NCI-H146 (cell line): ENCODE measurements at places on chromosomes 6 and 20.

- no peak for DNase-seq
Measured at GRCh38 chr6:1993042-1993441, 252.4 kb downstream of the GMDS start.

- no peak for DNase-seq
Measured at GRCh38 chr20:63172726-63173125, 43.2 kb downstream of the YTHDF1 start.

DNA sequence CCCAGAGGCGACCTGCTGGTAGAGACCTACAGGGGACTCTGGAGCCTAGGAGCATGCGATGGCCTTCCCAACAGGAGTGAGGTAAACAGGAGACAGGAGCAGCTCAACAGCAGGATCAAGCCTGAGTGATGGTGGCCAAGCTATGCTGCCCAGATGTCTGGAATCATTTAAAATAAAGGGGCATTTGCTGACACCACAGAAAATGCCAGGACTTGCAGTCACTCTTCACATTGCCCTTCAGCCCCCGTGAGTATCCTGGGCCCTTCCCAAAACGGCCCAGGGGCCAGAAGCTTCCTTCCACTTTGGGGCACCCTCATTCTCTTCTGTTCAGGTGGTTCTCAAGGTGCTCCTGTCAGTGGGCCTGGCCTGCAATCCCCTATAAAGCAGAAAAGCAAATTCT lies 23.2 kb downstream of the INSM1 start:
- no peak for DNase-seq

DNA sequence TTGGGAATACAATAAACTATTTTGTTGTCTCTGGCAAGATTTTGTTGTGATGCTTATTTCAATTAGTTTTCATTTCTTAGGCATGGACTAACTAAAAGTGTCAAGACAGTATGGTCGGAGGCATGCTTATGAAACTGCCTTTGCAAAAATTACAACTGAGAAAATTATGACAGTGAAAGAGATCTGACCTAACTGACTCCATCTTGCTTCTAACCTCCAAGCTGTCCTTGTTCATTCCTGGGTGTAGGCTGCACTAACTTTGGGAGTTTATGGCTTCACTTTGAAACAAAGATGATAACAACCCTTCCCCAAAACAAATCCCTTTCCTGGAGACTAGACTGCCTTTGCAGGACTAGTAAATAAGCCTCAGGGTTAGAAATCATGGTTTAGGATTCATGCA lies 4.1 kb upstream of the SHLD1 start:
- no peak for DNase-seq

DNA sequence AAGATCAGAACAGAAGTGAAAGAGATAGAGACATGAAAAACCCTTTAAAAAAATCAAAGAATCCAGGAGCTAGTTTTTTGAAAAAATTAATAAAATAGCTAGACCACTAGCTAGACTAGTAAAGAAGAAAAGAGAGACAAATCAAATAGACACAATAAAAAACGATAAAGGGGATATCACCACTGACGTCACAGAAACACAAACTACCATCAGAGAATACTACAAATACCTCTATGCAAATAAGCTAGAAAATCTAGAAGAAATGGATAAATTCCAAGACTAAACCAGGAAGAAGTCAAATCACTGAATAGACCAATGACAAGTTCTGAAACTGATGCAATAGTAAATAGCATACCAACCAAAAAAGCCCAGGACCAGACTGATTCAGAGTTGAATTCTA lies 29.6 kb upstream of the SENP6 start:
- DNase-seq, result no peak

DNA sequence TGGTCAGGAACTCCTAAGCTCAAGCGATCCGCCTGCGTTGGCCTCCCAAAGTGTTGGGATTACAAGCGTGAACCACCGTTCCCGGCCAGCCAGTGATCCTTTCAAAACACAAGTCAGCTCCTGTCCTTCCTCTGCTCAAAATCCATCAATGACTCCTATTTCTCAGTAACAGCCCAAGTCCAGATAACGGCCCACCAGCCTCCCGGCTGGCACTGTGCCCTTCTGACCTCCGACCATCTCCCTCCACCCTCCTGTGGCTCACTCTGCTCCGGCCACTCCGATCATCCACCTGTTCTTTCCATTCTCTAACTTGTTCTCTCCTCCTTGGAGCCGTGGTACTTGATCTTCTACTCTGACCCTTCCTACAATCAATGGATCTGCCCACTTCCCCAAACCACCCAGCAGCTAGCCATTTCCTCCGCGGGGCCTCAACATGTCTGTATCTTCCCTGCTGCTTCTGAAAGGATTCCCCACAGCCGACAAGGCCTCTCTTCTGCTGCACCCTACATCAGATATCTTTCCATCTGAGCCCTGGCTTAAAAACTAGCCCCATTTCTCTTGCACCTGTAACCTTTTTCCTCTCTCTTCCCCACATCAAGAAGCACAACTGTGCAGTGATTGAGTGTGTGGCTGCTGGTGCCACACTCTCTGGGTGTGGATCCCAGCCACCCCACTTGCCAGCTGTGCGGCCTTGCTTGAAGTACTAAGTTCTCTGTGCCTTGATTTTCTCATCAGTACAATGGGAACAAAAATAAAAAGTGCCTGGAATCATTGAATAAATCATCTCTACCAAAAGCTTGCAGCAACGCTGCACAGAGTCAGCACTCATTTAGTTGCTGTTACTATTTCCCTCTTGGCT lies 6.1 kb upstream of the ZMYND8 start:
- no peak for DNase-seq

DNA sequence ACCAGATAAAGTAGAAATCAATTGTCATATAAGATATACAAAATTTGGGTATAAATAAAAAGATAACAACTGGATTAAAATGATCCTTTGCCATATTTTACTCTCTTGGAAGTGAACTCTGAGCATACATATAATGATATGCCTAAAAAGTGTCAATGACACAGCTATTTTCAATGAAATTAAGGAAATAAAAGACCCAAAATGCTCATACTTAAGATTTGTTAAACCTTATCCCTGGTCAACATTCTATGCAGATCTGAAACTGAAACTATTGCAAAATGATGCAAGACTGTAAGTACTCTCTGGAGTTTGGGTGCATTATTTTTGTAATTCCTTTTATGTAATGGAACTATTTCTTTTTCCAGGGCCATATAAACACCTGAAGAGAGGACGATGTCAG lies 119.0 kb upstream of the SGK1 start:
- no peak for DNase-seq

DNA sequence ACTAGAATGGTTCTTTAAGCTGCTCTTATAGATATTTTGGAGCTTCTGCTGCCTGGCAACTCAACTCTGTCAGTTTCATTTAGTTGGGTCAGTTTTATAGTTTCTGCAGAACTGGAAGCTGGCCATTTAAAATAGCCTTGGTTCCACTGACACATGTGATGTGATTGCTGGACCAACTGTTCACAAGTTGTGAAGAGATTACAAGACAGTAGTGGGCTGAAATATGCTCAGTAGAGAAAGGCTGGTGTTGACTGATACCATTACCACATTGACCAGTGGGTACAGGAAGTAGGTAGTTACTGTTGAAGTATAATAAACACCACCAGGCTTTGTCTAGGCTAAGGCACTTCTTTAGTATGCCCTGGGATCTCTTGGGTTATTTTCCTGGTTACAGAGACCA lies 39.0 kb downstream of the BCKDHB start:
- DNase-seq, result no peak

GRCh38 chr6:80203283-80203682 lies 96.8 kb downstream of the BCKDHB start:
- DNase-seq, result no peak

DNA sequence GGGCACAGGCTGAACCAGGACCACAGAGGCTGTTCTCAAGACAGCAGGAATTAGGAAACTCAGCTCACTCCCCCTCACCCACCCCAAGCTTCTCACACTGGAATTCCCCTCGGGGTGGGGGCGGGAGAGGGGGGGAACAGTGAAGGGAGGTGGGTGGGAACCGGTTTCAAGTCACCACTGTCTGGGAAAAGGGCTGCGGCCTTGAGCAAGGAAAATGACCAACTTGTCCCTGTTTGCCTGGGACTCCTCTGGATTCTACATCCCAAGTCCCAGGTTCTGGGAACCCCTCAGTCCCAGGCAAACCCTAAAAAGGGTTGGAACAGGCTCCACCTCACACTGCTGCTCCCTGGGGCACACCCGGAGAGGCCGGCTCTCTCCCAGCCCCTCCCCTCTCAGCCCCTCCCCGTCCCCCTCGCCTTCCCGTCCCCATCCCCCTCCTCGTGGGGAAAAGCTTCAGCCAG lies 230.7 kb downstream of the TFAP2C start:
- no peak for DNase-seq

DNA sequence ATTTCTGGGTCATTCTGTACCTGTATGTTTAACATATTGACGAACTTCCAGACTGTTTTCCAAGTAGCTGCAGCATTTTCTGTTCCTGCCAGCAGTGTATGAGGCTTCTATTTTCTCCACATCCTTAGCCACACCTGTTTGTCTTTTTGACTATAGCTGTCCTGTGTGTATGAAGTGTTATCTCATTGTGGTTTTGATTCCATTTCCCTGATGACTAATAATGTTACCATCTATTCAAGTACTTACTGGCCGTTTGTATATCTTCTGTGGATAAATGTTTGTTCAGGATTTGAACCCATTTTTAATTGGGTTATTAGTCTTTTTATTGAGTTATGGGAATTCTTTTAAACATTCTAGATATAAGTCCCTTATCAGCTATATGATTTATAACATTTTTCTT lies 95.2 kb downstream of the JAG1 start:
- DNase-seq, result peak; percentile 25

- DNase-seq, result no peak
Measured at GRCh38 chr20:45189861-45190260, 15.2 kb downstream of the PI3 start.

DNA sequence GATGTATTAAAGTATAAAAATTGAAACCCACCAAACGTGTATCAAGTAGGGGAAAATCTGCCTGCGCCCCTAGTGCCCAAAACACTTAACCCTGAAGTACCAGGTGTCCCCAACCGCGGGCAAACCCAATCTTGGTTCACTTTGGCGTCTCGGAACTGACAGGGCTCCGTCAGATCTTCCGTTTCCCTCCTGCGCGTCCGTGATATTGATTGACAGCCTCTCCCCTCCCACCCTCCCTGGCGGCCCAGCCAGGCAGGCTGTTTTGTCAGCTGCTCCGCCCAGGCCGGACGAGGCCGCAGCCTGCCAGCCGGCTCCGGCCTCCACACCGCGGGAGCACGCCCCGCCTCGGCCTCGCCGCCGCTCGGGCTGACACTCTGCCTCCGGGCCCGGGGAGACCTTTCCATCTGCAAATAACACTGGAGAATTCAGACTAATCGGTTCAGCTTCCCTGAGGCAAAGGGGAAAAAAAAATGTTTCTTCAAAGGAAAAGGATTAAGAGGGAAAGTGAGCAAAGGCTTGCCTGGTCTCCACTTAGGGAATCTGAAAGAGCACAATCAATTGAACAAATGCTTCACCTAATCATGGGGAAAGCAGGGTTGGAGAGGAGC lies 234.9 kb upstream of the MCHR2 start:
- peak; percentile 85 for DNase-seq

GRCh38 chr6:142300758-142301650 lies 803 bp upstream of the ADGRG6 start:
- no peak for DNase-seq

GRCh38 chr6:152723398-152723797 lies 25.7 kb downstream of the MYCT1 start:
- no peak for DNase-seq

GRCh38 chr20:8788831-8789230 lies 280.1 kb upstream of the PLCB4 start:
- no peak for DNase-seq
